Hair follicle dermal papilla cell (primary cell): ENCODE measurements at places on chromosomes 4 and X. TPM values are rescaled to one million over a fixed set of nuclear protein-coding genes. Genes with fewer than 3 reads are reported as not detected.

The STPG2 gene
- total RNA-seq: 0.12 and 0.32 TPM in 2 replicates

The CXCL3 gene
- total RNA-seq: 1.1 and 5.2 TPM in 2 replicates

The ADGRG2 gene
- total RNA-seq: 0.16 and 0.36 TPM in 2 replicates

The GPR143 gene
- total RNA-seq: not detected in 2 replicates

The PLAC8 gene
- 0.12 and 1.1 TPM in 2 replicates for total RNA-seq

The FOXR2 gene
- total RNA-seq: not detected in 2 replicates

The TMEM271 gene
- total RNA-seq: not detected in 2 replicates

The UGT2B11 gene
- not detected in 2 replicates for total RNA-seq

The ARHGAP6 gene
- 0.97 and 1.1 TPM in 2 replicates for total RNA-seq

The NUDT11 gene
- total RNA-seq: 9.1 and 9.6 TPM in 2 replicates

The ZXDA gene
- 10.7 and 11.7 TPM in 2 replicates for total RNA-seq

The SCML2 gene
- 2.4 and 2.6 TPM in 2 replicates for total RNA-seq

The PAGE1 gene
- not detected in 2 replicates for total RNA-seq

The GBA3 gene
- not detected in 2 replicates for total RNA-seq

The HAND2 gene
- total RNA-seq: 0.49 and 0.65 TPM in 2 replicates

The MAGEB10 gene
- not detected in 2 replicates for total RNA-seq

The BGN gene
- total RNA-seq: 39.8 and 63.6 TPM in 2 replicates

The PPP2R2C gene
- 0.24 TPM in 1 of 2 replicates, not detected in the other for total RNA-seq

The ARSJ gene
- 41.5 and 49.2 TPM in 2 replicates for total RNA-seq
